ENCODE measurements at places on chromosomes 3 and 15.

DNA sequence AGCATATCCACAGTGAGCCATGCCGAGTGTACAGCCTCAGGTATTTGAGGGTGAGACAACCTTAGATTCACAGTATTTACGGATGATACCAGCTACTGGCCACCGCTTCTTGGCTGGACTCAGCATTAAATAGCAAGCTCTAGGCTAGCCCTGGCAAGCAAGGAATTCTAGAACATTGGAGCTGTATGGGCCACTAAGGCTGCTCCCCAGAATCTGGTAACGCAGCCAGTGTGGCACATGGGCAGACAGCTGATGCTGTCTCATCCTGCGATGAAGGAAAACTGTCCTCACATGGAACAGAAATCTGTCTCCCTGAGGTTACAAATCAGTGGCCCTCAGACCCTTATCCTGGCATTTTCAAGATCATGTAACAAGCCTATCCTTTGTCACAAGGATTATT lies 57.6 kb upstream of the RGMA start:
- DNase-seq, result no peak

DNA sequence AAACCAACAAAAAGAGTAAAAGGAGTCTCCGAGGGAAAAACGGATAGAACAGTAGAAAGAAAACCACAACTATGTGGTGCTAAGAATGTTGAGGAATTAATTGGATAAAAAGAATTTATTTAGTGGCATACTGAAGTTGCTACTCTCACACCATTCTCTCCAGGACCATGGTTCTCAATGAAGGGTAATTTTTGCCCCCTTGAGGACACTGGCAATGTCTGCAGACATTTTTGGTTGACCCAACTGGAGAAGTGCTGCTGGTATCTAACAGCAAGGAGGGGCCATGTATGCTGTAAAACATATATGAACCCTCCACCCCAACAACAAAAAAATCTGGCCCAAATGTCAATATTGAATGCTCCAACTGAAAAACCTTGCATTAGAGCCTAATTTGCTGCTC lies 85.9 kb upstream of the CSPG5 start:
- no peak for DNase-seq

DNA sequence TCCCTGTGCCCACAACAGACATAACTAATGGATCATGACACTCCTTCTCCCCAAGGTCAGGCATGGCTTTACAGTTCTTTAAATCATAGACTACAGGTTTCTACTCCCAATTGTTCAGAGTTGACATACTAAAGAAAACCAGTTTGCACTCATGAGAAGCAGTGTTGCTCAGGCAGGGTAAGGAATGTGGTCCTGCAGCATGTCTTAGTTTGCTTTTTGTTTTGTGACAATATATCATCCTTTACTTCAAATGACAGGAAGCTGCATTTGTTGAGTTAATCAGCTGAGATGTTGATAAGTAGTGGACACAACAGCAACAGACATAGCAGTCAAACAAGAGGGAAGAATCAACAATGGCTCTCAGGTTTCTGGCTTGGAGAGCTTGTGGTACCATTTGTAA lies 267.5 kb downstream of the SLCO3A1 start:
- no peak for DNase-seq

GRCh38 chr3:53169045-53169831 lies 8.2 kb downstream of the PRKCD start:
- no peak for DNase-seq

GRCh38 chr3:15387735-15388134 lies 39.6 kb downstream of the METTL6 start:
- DNase-seq, result no peak

- DNase-seq, result no peak
These were observed 28.1 kb upstream of the VEPH1 start for GRCh38 chr3:157531301-157531660.

DNA sequence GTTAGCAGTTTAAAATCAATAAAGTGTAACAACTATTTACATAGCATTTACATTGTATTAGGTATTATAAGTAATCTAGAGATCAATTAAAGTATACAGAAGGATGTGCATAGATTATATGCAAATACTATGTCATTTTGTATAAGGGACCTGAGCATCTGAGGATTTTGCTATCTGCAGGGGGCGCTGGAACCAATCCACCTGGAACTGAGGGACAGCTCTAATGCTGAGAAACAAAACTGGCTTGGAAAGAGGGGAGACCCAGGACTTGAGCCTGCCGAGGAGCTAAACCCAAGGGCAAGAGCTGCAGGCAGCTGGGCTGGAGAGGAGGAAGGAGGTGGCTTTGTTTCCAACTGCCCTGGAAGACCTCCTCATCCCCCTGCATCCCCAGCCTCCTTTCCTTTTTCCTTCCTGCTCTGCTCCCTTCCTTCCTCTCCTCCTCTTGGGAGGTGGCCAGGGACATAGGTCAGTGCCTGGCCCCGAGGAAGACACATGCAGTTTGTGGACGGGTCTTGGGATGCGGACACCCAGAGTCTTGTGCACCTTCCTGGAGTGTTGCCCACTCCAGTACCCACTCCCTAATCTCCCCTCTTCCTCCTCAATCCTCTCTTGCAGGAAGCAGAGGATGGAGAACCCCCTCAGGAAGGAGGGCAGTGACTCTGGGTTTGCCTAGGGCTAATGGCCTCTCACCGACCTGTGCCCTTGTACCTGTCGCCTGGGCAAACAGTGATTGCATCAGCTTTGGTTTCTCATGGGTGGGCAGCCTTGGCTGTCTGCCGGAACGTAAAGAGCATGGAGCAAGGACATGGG lies 825 bp upstream of the RTP3 start:
- no peak for DNase-seq

DNA sequence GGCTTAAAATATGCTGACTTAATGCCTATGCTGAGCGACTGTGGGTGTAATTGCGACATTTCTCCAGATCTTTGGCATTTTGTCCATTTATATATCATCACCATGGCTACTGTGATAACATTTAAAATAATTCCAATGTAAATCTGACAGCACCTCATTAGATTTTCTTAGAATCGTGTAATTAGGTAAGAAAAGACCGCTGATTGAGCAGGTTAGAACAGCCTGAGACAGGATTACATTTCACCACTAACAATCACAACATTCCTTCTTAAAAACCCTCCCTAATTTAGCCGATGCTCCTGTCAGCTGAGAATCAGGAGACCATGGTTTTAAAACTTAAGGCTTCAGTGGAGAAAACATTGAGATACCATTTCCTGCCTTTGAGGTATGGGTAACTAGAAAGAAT lies 455.3 kb upstream of the PDZRN3 start:
- DNase-seq, result no peak

DNA sequence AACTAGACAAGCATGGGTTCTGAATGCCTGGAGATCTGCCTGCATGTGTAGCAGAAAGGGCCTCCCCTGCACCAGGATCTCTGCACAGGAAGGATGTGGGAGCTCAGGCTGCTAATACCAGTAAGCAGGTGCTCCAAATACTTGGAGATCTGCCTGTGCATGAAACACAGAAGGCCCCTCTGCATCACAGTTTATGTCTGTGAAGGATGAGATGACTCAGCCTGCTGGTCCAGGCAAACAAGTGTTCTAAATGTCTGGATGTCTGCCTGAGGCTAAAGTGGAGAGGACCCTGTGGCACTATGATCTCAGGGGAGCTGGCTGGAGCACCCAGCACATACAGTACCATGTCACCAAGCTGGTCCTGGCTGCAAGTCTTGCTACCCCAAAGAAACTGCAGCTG lies 678.8 kb downstream of the MCTP2 start:
- no peak for DNase-seq

- DNase-seq, result no peak
These were observed 782 bp upstream of the IREB2 start for GRCh38 chr15:78437107-78437761.

- no peak for DNase-seq
These were observed 797.5 kb downstream of the AGBL1 start for GRCh38 chr15:86877171-86877631.

DNA sequence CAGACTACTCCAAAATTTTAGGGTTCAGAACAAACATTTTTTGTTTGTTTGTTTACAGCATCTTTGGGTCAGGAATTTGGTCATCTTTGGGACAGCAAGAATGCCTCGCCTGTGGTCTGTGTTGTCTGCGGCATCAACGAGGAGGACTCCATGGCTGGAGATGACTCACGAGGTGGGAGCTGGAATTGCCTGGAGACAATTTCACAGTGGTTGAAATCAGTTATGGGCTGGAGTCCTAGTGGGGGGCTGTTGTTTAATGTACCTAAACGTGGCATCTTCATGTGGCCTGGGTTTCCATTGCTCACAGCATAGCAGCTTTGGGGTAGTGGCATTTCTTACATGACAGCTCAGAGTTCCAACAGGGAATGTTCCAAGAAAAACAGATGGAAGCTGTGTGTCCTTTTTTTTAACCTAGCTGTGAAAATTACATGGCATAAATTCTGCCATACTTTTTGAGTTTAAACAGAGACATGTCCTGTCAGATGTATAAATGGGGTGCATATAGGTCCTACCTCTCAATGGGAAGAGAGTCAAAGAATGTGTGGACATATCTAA lies 507.3 kb upstream of the CBLB start:
- no peak for DNase-seq

GRCh38 chr3:77234004-77234403 lies 194.1 kb downstream of the ROBO2 start:
- DNase-seq, result no peak

GRCh38 chr3:60552581-60552980 lies 698.7 kb downstream of the FHIT start:
- DNase-seq, result no peak

DNA sequence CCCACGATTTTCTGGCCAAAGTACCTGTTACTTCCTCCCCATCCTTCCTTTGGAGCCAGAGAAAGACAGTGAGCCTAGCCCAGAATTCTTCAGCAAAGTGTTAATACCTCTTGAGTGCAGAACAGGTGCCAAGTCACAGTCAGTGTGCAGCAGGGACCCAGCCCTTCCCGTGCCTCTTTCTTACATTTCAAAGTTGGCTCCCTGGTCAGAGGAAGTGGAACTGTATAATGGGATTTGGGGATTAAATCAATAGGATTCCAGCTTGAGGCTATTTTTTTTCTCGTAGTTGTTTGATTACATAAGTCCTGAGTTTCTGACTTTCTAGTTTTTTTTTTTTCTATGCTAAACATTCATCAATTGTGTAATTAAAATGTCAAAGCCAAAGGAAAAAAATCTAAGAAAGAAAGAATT lies 52.6 kb upstream of the ABHD10 start:
- DNase-seq, result no peak

DNA sequence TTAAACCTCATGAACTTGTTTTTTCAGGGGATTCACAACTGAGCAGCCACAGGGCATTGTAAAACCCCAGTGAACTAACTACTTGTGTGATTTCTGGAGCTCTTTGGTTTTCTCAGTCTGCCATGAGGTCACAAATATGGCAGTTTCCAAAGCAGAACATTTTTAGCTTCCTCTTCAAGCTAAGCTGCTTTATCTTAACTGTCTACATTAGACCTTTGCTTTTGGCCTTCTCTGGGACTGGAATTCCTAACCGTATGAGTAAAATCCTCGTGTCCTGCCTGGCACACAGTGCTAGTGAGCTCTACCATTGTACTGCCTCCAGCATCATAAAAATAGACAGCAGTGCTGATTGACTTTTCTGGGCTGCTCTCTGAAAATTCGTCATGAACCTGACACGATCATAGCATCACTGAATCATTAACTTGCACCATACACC lies 22.1 kb downstream of the CDIN1 start:
- no peak for DNase-seq

- no peak for DNase-seq
These were observed 12.0 kb downstream of the AMOTL2 start for GRCh38 chr3:134362221-134362620.

GRCh38 chr3:138400651-138401070 lies 33.8 kb upstream of the ESYT3 start:
- DNase-seq, result no peak

- no peak for DNase-seq
These were observed 90.5 kb downstream of the IGF1R start for GRCh38 chr15:98738689-98739401.

- no peak for DNase-seq
These were observed 2.3 kb downstream of the SEMA4B start for GRCh38 chr15:90203473-90203872.

DNA sequence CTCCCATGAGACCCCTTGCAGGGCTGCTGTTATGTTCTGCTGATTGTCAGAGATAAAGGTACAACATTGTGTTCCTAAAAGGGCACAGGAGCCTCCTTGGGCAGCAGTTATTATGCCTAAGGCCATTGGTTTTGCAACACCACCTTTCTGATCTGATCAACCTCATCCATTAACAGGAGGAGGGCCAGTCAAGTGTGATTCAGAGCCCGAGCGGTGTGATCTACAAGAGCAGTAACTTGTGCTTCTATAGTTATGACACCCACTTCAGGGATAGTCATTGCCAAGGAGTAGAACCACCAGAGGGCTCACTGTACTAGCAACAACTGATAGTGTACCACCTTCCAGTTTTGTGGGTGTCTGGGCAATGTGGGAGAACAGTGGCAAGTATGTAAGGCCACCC lies 1457.9 kb upstream of the CADM2 start:
- no peak for DNase-seq

GRCh38 chr3:165983284-165983683 lies 146.1 kb upstream of the BCHE start:
- DNase-seq, result no peak

GRCh38 chr15:62844564-62845240 lies 197.8 kb upstream of the TPM1 start:
- DNase-seq, result no peak

DNA sequence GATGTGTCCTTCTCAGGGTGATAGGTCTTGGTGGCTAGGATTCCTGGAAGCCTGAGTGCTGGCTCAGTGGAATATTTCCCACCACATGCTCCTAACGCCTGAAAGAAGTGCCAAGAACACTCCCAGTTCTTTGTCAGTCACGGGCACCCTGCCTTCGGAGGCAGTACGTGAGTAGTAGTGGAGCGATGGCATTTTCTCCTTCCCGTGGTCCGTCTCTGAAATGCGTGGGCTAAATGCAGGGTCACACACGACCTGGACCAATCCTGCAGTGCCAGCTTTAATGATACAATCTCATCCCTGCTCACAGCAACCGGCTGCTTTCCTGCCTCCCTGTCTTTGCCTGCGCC lies 14.5 kb downstream of the H1-8 start:
- DNase-seq, result no peak

- DNase-seq, result no peak
These were observed 504.1 kb downstream of the NTRK3 start for GRCh38 chr15:87752250-87752951.

DNA sequence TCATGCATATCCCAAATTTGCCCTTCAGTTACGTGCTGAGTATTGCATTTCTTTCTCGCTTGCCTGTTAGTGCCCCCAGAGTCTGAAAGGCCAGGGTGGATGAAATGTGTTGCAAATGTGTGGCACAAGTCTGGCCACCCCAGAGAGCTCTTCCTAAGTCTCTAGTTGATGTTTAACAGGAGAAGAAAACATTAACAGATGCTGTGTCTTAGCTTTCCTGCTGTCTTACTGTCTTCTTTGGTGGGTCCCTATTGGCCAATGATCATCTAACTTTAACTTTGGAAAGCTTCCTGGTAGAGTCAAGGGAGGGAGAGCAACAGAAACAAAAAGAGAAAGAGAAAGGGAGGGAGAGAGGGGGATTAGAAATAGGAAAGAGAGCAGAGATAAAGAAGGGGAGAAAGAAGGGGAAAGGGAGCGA lies 76.7 kb upstream of the P3H2 start:
- DNase-seq, result no peak

GRCh38 chr15:51202783-51203182 lies 108.1 kb upstream of the TNFAIP8L3 start:
- DNase-seq, result no peak

- DNase-seq, result no peak
These were observed 150.6 kb downstream of the ADAMTS17 start for GRCh38 chr15:100191161-100191560.

- no peak for DNase-seq
These were observed 8.1 kb downstream of the SIAH2 start for GRCh38 chr3:150754896-150755295.

- DNase-seq, result no peak
These were observed 24.1 kb upstream of the AKAP13 start for GRCh38 chr15:85356276-85356675.

All from NCI-H2171 treated with DMSO at 0.1 percent for 48 hours (cell line).